Stimulated activated CD4-positive, alpha-beta T cell treated with anti-CD3 and anti-CD28 coated beads, Interleukin-4, amount 100 ng/mL, for 4 hours (primary cell): ENCODE measurements at places on chromosomes 2 and 18.

GRCh38 chr18:10442551-10442971 is 11.9 kb upstream of the APCDD1 start:
- no peak for DNase-seq

GRCh38 chr2:238848976-238849853 is 1.3 kb downstream of the TWIST2 start:
- DNase-seq, result no peak

GRCh38 chr2:100982431-100982861 is 19.6 kb upstream of the RPL31 start:
- DNase-seq, result no peak

DNA sequence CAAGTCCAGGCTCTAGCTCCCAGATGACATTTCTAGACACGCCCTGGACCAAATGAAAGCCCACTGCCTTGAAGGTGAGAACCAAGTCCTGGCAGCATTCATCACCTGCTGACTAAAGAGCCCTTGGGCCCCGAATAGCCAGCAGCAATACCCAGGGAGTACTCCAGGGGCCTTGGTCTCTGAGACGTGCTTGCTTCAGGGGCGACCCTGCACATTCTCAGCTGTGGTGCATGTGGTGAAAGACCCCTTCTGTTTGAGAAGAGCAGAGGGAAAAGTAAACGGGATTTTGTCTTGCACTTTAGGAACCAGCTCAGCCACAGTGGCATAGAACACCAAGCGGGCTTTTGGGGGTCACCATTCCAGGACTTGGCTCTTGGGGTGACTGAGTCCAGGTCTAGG is 260.5 kb upstream of the MYT1L start:
- no peak for DNase-seq

DNA sequence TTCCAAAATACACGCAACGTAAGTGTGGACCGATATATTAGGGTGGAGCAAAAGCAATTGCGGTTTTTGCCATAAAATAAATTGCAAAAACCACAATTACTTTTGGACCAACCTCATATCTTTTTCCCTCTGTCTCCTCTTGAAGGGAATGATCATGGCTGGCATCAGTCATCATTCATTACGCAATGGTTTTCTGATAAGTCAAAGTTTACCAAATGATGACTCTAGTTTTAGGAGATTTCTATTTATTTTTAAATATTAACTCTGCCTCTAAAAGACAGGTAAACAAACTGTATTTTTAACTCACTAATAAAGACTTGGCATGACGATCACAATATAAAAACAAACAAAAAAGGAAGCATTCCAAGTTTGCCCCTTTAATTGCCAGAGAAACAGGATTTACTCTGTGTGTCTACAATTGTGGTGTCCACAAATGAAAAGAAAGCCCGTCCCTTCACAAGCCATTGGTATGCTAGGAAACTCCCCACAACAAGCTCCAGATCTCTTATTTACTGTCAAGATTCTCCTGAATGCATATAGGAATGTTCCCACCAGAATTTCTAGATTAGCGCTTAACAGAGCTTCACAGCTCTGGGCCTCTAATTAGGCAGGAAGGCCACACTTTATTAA is 61.3 kb downstream of the IRS1 start:
- DNase-seq, result no peak
